ENCODE measurements at places on chromosomes 16 and 17. TPM values are rescaled to one million over a fixed set of nuclear protein-coding genes. Genes with fewer than 3 reads are reported as not detected.
A peak's percentile ranks its signal among the peaks of the same experiment; 100 is the strongest.

DNA sequence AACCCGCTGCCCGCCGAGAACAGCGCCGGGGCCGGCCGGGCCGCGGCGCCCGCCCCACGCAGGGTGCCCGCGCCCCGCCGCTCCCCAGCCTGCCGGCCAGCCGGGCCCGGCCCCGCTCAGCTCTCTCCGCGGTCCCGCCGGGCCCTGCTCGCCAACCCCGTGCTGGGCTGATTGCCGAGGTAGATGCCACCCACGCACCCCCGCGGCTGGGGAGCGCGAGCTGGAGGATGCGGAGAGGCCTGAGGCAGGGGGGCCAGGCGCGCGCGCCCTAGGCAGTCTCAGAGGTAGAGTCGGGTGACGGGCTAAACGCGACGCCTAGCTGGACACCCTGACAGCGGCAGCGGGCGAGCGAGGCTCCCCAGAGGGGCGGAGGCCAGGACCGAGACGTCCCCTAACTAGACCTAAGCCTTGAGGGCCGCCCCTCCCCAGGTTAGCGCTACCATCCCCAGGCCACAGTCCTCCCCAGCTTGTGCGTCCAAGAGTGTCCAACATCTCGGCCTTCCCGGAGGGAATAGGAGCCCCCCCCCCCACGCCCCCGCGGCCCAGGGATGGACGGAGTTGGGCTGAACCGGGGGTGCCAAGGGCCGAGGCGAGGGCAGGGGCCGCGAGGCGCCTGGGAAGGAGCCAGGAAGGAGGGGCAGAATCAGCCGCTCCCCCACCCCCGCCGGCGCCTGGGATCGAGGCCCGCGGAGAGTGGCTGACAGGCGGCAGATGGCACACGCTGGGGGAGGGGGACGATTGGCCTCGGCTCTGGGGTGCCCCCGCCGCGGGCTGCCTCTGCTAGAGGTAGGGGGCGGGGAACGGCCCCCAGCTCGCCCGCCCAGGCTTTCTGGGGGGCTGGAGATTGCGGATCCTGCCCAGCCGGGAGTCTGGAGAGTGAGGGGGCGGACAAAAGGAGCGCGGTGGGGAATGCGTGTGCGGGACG, 2.5 kb upstream of the ZNF423 start:
- DNase-seq, result peak; percentile 77

Gene RAPGEFL1
- 4.9 TPM for total RNA-seq

DNA sequence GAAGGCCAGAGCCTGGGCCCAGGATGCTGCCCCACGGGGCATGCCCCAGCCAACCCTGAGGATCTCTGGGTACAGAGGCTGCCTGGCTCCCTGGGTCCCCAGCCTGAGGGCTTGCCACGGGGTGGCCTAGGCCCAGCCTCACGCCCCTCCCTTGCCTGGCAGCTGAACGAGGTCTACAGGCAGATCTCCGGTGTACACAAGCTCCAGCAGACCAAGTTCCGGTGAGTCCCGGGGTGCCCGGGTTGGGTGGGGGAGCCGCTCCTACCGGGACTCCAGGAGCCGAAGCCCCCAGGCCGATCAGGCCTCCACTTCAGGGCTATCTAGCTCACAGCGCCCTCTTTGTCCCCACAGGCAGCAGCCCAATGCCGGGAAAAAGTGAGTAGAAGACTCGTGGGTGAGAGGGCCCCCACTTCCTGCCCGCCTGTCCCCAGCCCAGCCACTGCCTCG, 19.4 kb downstream of the ITGB4 start:
- DNase-seq, result no peak

GRCh38 chr16:88493879-88494278, 40.8 kb downstream of the ZFPM1 start:
- DNase-seq, result no peak

- DNase-seq, result no peak
Measured at GRCh38 chr16:87266846-87267245, 50.3 kb downstream of the C16orf95 start.

Gene PSMD11
- 208 TPM for total RNA-seq

DNA sequence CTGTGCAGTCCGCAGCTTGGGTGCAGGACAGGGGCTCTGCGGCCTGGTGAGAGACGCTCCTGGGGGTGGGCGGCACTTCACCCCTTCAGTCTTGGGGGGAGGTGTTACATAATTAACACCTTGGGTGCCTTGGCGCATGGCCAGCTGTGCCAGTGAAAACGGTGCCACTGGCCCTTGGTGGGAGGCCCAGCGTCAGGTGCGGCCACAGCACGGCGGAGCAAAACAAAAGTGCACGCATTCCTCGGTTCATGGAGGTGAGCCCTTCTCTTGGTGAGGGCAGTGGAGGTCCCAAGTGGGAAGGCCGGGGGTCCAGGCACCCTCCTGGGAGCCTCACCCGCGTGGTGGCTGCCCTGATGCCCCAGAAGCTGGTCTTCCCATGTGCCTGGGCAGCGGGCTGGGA, 89.8 kb downstream of the ENGASE start:
- no peak for DNase-seq

Gene SSTR5
- total RNA-seq, result not detected

DNA sequence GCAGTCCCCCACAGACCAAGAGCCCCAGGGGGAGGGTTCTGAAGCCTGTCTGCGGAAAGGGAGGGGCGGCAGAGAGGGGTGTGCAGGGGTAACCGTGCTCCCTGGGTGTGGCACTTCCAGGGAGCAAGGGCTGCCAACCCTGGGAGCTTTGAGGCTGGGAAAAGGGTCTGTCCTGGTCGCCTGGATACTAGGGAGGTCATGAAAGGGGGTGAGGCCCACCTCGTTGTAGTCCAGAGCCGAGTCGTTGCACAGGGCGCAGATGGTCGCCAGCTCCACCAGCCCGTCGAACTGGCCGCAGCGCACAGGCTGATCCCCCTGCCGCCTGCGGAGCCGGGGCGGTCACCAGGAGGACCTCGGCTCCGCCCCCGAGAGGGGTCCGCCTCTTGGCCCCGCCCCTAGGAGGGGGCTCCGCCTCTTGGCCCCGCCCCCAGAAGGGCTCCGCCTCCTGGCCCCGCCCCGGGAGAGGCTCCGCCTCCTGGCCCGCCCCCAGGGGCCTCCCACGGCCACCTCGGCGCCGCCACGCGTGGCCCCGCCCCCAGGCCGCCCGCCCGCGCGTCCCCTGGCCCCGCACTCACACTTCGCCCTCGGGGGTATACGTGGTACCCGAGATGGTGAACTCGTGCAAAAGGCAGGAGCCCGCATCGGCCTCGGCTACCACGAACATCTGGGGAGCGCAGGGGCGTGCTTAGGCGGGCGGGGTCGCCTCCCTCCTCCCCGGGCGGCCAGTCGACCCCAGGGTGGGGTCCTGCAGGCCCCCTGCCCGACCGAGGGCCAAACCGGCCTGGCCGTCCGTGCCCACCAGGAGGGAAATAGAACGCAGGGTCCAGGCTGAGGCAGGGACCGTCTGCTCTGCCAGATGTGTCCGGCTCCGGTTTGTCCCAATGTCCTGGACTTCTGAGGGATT, 19.5 kb downstream of the ATP2A3 start:
- DNase-seq, result peak; percentile 76

Gene C17orf107
- not detected for total RNA-seq

Gene CCR7
- total RNA-seq, result 0.20 TPM

Gene MYL4
- 0.89 TPM for total RNA-seq

DNA sequence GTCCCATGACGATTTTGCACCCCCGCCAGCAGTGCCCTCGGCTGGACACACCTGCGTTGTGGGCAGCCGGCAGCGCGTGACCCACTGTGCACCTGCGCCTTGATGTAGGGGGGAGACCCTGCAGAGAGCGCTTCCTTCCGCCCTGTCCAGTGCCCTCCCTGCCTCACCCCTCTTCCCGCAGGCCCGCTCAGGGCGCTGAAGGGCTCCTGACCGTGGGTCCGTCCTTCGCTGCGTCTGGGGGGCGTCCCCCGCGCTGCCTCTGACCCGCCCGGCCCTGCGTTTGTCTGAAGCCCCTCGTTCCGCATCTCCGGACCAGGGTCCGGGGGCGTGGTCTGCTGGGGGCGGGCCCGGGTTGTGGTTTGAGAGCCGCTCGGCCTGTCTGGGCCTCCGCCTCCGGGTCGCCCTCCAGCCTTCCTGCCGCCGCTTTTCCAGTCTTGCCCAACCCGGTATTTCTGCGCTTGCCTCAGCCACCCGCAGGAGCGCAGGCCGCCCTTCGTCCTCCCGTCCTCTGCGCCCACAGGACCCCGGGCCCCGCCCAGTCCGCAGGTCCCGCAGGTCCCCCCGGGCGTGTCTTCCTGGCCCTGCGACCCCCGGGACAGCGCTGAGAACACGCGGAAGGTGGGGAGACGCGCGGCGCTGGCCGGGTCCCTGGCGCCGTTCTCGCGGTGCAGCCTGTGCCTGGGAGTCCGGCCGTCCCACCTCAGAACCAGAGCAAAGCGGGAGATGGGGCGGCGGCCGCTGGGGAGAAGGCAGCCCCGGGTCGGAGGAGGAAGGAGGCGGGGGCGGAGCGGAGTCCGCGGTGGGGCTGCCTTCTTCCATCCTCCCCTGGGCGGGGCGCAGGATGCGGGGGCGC, 4.0 kb upstream of the IL17C start:
- DNase-seq, result peak; percentile 58

DNA sequence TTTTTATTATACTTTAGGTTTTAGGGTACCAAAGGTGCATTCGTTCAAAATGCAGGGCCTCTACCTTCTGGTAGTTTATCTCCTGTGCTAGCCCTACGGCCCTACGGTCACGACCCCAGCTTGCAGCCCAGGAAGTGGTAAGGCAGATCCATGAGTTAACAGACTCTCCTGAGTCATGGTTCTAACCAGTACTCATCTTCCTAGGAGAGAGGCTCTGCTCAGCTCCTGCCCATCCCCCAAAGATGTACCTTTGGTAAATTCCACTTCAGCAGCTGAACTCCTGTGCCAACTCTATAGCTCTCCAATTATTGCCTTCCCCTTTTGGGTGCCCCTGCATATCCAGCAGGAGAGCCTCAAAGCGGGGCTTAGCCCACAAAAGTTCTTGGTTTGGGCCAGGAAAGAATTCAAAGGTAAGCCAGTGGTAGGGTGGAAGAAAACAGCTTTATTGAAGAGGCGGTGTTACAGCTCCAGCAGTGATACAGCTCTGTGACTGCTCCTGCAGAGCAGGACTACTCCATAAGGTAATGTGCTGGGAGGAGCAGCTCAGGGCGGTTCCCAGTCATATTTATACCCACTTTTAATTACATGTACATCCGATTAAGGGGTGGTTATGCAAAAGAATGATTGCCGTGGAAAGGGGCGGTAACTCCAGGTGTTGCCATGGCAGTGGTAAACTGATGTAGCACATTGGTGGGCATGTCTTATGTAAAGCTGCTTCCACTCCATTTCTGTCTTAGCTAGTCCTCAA, 241.4 kb downstream of the PMP22 start:
- no peak for DNase-seq

DNA sequence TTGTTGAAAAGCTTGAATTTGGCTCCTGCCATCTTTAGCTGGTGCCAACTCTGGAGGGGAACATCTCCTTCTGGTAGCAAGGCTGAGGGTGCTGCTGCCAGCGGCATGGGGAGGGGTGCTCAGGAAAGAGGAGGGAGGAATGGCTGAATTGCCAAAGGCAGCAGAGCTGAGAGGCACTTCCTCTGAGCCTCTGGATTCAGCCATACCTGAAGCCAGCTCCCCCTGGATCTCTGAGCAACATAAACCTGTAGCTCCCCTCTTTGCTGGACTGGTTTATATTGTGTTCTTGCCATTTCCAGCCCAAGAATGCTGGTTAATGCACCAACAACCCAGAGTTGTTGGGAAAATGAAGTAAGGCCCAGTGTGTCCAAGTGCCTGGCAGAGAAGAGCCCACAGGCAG, 7.4 kb downstream of the MEFV start:
- DNase-seq, result no peak

Gene OSGIN1
- total RNA-seq, result 33.7 TPM

Gene SPECC1
- total RNA-seq, result 8.4 TPM

Gene SECTM1
- 1.6 TPM for total RNA-seq

DNA sequence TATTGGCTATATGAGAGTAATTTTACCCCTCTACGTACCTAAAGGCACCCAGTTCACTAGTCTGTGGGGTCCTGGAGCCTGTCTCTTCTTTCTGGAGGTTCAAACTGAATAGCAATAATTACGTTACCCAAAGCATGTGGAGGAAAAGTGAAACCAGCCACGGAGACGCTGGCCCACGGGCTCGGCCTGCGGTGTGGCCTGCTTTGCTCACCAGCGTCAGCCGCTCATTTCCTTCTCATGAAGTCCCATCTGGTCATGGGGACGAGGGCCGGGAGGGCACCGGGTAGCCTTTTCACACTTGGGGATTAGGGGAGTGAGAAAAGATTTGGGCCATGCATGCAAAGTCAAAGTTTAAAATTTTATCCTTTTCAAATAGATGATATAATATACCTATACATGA, 26.9 kb downstream of the ELAC2 start:
- DNase-seq, result no peak

- DNase-seq, result peak; percentile 78
Measured at GRCh38 chr17:352421-353212, at the start of gene RPH3AL. Gene RPH3AL (minus strand): TSS chr17:352807. CDS start chr17:327543, 25,264 bp downstream.

- DNase-seq, result no peak
Measured at GRCh38 chr17:80742091-80742490, 197.5 kb downstream of the RPTOR start.

DNA sequence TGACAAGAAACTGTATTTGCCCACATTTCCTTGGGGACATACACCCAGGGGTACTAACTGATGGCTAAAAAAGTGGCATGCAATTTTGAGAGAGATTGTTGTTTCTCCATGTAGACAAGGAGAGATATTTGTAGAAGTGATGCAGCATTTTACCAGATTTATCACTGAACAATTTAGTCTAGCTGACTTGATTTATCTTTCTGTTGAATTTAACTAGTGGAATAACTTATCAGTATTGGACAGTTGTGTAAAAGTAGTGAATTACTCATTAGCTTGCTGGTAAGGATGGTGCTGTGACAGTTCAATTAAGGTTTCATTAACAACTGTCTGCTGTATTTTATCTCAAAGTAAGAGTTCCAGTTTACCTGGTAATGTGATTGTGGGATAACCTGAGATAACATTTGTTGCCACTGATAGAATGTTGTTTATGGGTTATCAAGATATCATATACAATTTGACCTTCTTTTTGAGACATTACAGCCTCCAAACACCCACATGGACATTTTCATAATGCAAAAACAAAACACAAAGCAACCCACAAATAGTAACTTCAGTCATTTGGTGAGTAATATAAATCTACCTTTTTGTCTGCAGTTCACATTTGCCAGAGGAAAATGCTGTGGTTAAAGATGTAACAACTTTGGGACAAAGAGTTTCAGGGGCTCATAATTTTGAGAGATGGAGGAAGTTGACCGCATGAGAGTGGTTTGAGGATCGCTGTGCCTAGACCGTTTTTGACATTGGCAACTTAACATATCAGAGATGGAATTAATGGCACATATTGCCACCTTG, 3.8 kb downstream of the NLK start:
- DNase-seq, result no peak

GRCh38 chr16:81410643-81411293, 33.8 kb upstream of the CMIP start:
- no peak for DNase-seq

Gene TNFRSF17
- not detected for total RNA-seq

Gene PYY
- not detected for total RNA-seq

GRCh38 chr17:77782201-77782600, 176.3 kb upstream of the TNRC6C start:
- no peak for DNase-seq

Gene FBXO39
- not detected for total RNA-seq

GRCh38 chr17:80499961-80500665, 23.7 kb upstream of the NPTX1 start:
- no peak for DNase-seq

Gene ATF7IP2
- 2.5 TPM for total RNA-seq

Gene LAT
- total RNA-seq, result 1.6 TPM

Gene KRT17
- not detected for total RNA-seq

GRCh38 chr17:13503526-13503925, 98.2 kb downstream of the HS3ST3A1 start:
- no peak for DNase-seq

Gene TSPOAP1
- 4.6 TPM for total RNA-seq

GRCh38 chr16:89600427-89600826, 13.0 kb upstream of the DPEP1 start:
- no peak for DNase-seq
